ENCODE measurements at places on chromosomes 5 and 9.

GRCh38 chr9:93684161-93684765, 107.9 kb downstream of the PHF2 start:
- no peak for DNase-seq

DNA sequence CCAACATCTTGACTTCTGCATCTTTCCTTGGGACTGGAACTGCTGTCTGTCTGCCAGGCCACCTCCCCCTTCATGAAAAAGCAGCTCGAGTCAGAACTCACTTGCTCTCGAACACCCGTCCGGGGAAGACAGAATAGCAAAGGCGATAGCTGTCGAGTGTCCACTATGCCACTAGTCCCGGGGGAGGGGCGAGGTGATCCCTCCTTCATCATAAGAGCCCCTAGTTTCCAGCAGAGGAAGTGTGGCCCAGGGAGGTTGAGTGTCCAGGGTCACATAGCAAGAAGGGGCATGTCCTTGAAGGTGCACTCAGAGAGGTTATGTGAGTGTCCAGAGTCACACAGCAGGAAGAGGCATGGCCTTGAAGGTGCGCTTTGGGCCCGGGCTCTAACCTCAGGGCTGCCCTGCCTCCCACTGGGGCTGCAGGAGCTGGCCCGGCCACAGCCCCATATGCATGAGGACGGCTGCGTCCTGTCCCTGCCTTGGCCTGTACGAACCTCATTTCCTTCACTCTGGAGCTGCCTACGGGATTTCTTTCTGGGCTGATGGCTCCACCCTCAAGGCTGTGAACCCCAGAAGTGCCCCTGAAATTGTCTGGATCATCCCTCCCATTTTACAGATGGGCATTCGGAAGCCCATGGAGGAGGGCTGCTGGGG, 6.7 kb downstream of the DBH start:
- no peak for DNase-seq

- DNase-seq: no peak
Observed at GRCh38 chr5:124747791-124748686, 1.6 kb upstream of the ZNF608 start.

- DNase-seq: no peak
Observed at GRCh38 chr9:105154723-105155191, 89.7 kb upstream of the SLC44A1 start.

DNA sequence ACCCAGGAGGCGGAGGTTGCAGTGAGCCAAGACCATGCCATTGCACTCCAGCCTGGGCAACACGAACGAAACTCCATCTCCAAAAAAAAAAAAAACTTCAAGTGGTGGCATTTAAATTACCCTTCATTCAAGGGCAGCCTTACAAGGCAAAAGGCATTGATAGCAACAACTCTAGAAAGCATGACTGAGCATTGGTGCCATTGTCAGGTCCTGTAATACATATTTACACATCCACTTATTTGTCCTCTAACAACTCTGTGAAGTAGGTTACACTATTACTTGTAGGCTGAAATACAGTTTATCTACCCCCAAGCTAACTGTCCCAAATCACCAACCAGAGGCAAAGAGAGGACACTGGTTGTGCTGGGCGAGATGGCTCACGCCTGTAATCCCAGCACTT, 52.7 kb upstream of the LARP1 start:
- DNase-seq: no peak

- no peak for DNase-seq
Observed at GRCh38 chr5:8868283-8868682, 677.6 kb downstream of the SEMA5A start.

- DNase-seq: no peak
Observed at GRCh38 chr5:1658665-1659064, 134.9 kb upstream of the LPCAT1 start.

DNA sequence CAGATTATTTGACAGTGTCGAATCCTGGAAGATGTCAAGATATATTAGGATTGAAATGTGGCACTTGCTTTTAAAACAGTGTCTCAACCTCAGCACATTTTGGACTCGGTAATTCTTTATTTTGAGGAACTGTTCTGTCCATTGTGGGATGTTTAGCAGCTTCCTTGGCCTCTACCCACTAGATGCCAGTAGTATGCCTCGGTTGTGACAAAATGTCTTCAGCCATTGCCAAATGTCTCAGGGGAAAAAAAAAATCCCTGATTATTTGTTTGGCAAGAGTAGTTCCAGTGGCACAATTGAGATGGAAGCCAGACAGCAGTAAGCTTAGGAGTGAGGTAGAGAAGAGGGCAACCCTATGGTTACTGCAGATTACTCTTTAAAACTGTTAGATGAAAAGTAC, 694.5 kb upstream of the RIOK2 start:
- DNase-seq: no peak

- no peak for DNase-seq
Observed at GRCh38 chr9:112261133-112261532, 72.3 kb downstream of the PTBP3 start.

DNA sequence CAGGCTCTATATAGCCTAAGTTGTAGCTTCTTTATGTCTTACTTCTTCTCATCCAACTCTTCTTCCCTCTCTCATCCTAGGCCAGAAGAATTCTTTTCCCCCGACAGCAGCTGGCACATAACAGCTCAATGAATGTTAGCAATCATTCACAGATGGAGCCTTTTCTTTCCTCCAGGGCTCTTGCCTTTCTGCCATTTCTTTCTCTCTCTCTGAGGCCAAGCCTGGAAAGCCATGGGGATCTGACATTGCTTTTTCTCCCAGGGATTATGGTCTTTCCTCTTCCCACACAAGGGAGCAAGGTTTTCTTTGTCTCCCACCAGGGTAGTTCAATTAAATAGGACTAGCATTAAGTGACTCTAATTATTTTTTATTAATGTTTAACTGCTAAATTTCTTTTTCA, 20.5 kb downstream of the SMIM15 start:
- no peak for DNase-seq

DNA sequence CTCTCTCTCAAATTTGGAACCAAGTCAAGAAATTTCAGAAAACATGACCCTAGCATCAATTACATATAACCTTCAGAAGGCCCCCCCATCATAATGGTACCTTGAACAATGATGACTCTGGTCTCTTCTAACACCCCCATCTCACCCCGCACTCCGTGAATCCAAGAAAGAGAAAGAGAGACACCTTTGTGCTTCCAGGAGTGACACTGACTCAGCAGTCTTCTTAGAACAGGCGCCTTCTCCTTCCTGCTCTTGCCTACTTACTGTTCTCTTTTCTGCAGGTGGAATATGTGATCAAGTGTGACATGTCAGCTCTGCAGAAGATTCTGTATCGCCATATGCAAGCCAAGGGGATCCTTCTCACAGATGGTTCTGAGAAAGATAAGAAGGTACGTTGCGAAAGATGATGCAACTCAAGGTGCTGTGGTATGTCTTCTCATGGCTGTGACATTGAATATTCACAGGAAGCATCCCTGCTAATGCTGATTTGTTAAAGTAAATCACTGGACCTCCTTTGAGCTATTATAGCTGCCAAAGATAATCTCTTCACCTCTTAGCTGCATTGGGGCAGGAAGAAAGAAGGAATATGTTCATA, 81.3 kb downstream of the SMARCA2 start:
- DNase-seq: no peak

GRCh38 chr5:55160493-55161209, 680 bp downstream of the GPX8 start:
- DNase-seq: no peak

DNA sequence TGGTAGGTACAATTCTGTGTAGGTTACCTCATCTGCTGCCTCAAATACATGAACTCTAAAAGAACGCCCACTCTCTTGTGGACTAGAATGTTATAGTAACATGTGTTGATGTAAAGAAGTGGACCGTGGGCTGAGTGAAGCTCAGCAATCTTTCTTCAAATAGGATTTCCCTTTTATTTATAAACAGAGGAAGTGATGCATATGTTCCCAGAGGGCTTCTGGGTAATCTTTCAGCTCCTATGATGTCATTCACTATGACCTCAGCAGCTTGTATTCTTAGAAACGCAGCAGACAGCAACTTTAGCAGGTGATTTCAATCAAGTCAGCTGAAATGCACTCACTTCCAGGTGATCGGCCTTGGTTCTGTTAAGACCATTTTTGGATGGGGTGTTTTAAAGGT, 14.4 kb downstream of the F2RL2 start:
- DNase-seq: no peak

DNA sequence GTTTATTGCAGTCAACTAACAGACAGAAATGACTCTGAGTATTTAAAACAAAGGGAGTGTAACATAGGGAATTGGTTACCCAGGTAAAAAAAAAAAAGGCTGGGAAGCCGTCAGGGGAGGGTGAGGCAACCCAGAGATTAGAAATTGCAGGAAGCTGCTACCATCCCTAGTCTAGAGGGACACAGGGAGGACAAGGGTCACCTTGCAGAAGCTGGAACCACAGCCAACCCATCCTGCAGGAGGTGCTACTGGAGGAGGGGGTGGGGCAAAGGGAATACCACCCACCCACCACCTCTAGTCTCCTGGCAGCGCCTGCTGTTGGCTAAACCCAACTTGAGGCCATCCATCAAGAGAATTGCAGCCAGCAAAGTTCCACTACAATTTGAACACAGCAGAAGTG, 6.5 kb downstream of the CAST start:
- no peak for DNase-seq

DNA sequence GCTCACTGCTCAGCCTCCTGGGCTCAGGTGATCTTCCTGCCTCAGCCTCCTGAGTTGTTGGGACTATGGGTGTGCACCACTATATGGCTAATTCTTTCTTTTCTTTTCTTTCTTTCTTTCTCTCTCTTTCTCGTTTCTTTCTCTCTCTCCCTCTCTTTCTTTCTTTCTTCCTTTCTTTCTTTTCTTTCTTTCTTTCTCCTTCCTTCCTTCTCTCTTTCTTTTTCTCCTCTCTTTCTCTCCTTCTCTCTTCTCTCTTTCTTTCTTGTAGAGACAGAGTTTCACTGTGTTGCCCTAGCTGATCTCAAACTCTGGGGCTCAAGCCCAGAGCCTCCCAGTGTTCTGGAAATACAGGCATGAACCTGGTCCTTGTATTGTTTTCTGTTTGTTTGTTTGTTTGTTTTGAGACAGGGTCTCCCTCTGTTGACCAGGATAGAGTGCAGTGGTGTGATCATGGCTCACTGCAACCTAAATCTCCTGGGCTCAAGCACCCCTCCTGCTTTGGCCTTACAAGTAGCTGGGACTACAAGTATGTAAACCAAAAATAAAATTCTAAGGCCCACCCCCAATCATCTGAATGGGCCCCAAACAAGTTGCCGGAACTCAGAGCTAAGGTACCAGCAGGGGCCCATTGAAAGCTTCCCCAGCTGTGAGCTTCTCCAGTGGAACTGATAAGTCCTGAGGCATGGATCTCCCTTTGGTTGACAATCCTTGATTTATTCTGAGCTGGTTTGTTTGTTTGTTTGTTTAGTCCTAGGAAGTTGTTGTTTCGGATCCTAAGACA, 11.9 kb upstream of the BTF3 start:
- no peak for DNase-seq

- no peak for DNase-seq
Observed at GRCh38 chr5:14184725-14185124, 41.6 kb downstream of the TRIO start.

- no peak for DNase-seq
Observed at GRCh38 chr5:139749242-139749641, 46.4 kb upstream of the PSD2 start.

GRCh38 chr9:93520523-93520922, 55.9 kb upstream of the PHF2 start:
- no peak for DNase-seq

- no peak for DNase-seq
Observed at GRCh38 chr9:128921881-128922763, 1.3 kb downstream of the PHYHD1 start.

GRCh38 chr9:75653750-75654149, 236.7 kb upstream of the PCSK5 start:
- no peak for DNase-seq

DNA sequence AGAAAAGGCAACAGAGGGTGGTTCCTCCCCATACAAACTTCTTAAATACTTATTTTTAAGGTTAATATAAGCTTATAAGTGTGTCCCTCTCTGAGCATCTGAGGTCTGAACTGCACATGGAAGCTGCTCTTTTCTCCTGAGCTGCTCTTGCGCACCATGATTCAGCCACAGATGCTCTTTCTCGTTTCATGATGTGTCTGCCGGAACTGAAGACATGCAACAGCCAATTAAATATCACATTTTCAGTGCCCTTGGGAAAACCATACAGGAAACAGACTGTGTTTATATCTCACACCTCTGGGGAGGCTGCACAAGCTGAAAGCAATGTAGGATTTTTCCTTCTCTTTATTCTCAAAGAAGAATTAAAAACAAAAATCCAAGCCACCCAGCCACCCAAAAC, 96.8 kb upstream of the NREP start:
- DNase-seq: no peak

- DNase-seq: no peak
Observed at GRCh38 chr5:40587376-40587775, 92.3 kb upstream of the PTGER4 start.

- no peak for DNase-seq
Observed at GRCh38 chr9:88746029-88746742, 211.2 kb downstream of the NXNL2 start.

- no peak for DNase-seq
Observed at GRCh38 chr5:2797160-2797559, 45.7 kb upstream of the IRX2 start.

- DNase-seq: no peak
Observed at GRCh38 chr9:92652461-92652860, 17.5 kb downstream of the IPPK start.

- DNase-seq: no peak
Observed at GRCh38 chr5:66015196-66015960, 89.0 kb downstream of the ERBIN start.

GRCh38 chr9:36316611-36317317, 58.5 kb upstream of the GNE start:
- no peak for DNase-seq

GRCh38 chr9:108282872-108283271, 572.9 kb downstream of the ACTL7B start:
- no peak for DNase-seq

DNA sequence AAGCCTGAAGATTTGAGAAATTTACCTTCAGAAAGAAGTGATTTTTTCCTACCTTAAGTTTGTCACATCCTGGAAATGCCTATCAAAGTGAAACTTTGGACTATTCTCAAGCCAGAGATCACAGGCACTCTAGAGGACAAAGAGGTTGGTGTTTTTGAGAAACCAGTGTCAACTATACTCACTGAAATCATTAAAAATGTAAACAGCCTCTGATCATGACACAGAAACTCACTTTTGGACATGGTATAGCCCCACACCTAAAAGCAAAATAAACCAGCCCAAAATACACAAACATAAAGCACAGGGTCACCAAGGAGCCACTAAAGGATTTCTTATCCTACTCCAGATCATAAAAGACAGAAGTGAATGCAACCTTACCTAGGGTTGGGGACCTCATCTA, 65.7 kb upstream of the ICE1 start:
- DNase-seq: no peak

- no peak for DNase-seq
Observed at GRCh38 chr5:15932066-15932465, 247.5 kb downstream of the MARCHF11 start.
